ENCODE measurements at places on chromosomes 7 and 10.

DNA sequence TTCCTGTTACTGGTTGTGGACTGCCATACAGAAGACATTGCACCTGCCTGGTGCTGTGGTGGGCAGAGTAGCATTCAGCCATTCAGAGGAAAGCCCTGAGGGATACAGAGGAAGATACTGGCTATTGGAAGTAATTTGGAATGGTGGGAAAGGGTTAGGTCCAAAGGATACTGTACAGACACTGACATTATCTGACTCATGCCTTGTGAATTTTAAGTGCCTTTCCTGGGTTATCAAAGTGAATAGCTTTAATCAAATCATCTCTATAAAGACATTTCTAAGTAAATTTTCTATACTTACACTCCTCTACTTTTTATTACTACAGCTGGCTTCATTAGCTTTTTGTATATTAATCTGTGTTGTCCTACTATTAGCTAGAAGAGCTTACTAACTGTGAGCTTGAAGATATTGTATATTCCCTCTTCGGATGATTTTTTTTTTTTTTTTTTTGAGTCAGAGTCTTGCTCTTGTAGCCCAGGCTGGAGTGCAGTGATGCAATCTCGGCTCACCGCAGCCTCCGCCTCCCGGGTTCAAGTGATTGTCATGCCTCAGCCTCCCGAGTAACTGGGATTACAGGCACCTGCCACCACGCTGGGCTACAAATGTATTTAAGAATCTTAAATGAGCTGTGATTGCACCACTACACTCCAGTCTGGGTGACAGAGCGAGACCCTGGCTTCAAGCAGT, 186.5 kb downstream of the ADK start:
- DNase-seq = no peak

GRCh38 chr7:109639561-109639960, 1069.9 kb downstream of the DNAJB9 start:
- no peak for DNase-seq

- no peak for DNase-seq
Measured at GRCh38 chr10:117938104-117938503, 108.6 kb downstream of the RAB11FIP2 start.

- no peak for DNase-seq
Measured at GRCh38 chr7:19362099-19362498, 216.9 kb upstream of the FERD3L start.

DNA sequence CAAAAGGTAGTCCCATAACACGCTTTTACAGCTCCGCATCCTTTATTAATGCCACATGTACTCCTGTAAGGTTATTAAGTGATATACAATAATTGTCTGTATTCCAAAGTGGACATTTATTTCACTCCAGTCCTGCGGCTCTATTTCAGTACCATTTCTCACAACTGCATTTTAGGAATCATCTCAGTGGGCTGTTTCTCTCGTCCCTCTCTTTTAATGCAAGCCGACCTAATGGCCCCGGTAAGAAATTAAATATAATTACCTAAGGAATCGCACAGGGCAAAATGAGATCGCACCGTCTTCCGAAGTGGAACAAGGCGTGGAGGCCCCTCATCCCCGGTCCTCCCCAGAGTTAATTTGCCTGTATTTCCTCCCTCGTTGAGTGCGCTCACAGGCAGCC, 216.5 kb downstream of the RAB11FIP2 start:
- DNase-seq = no peak

DNA sequence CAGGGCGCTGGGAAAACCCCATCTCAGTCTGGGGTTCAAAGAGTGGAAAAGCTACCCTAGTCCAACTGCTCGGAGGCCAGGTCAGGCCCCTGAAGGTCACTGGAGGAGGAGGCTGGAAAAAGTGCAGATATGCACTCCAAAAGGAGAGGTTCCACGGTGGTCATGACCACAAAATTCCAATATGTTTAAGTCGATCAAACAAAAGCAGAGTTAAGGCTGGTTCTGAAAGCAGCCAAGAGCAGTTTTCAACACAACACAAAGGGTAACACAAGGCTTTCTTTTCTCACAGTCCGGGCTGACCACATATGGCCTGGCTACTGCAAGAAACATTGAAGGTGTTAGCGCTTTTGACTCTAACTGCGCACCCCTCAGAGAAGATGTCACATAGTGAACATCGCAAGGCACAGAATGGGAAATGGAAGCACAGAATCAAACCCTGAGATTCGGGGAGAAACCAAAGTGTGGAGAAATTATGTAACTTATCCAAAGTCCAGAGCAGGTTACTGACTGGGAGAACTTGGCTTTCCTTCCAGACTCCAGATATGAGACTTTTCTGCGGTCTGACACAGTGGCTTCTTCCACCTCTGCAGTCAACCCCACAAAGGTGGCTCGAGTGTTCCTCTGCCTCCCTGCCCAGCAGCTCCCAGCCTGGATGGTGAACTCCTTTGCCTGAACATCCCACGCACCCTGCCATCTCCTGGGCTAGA, 1.3 kb upstream of the GRB10 start:
- no peak for DNase-seq

GRCh38 chr7:16753932-16754855, 639 bp downstream of the TSPAN13 start:
- no peak for DNase-seq

- DNase-seq = no peak
Measured at GRCh38 chr7:18400726-18401125, 94.8 kb upstream of the HDAC9 start.

DNA sequence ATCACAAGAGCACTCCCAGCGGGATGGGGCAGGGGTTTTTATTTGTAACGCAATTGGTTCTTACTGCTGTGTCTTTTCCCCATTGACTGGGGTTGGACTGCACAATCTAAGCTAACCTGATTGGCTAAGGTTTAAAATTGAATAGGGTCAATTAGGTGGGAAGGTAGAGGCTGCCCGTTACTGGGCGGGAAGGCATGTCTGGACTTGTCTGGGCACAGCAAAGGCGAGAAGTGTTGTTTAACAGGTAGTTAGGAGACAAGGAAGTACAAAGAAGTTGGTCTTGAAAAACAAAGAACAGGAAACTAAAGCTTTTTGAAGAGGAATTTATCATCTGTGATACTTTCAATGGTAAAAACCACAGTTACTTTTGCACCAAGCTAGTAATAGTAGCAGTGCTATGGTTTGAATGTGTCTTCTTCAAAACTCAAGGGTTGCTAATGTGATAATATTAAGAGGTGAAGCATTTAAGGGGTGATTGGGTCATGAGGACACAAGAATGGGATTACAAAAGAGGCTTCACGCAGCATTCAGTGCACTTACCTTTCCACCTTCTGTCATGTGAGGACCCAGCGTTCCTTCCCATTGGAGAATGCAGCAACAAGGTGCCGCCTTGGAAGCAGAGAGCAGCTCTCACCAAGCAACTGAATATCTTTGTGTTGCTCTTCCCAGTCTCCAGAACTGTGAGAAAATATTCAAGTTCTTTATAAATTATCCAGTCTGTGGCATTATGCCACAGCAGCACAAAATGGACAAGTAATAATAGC, 875.5 kb upstream of the SORCS1 start:
- DNase-seq = no peak

GRCh38 chr7:87561102-87561501, 39.6 kb downstream of the ABCB1 start:
- no peak for DNase-seq

DNA sequence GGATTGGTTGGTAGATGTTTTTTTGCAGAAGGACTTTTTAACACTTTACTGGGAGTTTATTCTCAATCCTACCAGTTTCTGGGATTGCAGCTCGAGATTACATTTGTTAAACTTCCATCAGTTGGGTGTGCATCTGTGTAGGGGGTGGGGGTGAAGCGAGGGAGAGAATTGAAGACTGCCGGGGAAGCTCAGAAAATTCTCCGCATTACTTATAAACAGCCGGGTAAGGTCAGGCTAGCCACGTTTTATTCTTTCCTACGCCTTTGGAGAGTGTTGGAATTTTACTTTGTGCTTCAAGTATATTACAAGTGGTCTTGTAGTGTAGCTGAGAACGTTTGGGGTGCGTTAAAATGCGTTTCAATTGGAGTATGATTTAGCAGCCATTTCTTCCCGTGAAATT, 1.1 kb downstream of the PALS2 start:
- DNase-seq = no peak

DNA sequence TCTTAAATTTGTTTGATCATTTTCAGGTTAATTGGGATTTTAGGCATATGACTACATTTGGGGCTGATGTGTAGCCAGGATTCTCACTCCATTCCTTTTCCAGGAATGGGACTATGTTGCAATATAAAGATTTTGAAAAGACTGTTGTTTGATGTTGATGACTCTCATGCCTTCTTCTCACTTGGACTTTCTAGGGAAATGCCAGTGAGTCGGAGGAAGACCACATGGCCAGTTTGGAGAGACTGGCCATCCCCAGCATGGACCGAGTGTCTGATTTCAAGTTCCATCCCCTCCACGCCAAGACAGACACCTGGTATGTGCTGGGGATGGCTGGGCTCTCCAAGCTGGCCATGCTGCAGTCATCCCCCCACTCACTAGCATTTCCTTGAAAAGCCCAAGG, 5.5 kb downstream of the IGFBP3 start:
- no peak for DNase-seq

DNA sequence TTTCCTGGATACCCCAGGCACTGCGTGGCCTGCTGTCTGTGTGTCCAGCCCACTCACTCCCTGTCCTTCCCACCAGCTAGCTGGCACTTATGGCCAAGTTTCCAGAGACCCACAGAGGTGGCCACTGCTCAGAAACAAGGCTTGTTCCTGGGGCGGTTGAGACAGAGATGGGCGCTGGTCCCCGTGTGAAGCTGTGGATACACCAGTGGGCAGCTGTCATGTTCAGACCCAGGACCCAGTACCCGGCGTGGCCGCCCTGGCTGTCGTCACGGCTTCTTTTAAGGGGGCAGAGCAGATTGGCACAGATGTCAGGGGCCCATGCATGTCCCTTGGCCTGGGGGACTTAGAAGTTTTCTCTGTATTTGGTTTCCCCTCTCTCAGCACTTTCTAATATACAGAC, 36.3 kb downstream of the FOXL3 start:
- no peak for DNase-seq

DNA sequence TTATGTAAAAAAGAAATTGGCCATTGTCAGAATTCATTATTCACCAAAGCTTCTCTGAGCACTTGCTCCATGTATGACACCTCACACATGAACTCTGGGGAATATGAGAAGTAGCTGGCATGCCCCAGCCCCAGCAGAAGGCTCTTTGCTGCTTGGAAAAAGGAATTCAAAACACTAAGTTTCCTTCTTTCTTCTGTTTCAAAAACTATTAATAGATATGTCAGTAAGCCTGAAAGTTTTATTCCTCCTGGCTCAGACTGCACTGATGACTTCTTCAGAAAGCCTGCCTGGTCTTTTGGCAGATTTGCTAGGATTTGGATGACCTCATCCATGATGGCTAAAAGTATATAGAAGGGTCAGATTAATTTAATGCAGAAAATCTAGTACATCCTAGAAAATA, 511.0 kb downstream of the GFRA1 start:
- DNase-seq = no peak

DNA sequence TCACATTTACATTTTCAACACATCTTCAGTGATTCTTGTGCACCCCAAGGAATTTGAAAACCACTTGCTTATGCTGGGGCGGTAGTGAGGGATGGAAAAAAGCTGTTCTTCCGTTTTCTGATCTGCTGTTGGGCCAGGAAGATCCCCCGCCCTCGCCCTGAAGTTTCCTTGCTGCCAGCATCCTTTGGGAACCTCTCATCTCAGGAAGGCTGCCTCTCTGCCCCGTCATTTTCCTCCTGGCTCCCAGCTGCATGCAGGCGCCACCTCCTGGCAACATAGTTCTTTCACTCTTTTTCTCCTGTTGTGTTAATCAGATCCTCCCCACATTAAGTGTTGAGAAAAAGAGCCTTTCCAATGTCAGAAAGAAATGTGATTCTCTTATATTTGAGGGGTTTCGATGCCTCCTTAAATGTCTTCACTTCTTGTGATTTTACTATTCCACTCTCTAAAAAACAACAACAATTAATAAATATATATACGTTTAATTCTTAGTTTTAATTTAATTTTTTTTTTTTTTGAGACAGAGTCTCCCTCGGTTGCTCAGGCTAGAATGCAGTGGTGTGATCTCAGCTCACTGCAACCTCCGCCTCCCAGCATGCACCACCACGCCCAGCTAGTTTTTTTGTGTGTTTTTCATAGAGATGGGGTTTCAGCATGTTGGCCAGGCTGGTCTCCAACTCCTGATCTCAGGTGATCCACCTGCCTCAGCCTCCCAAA, 122.9 kb downstream of the RALA start:
- DNase-seq = peak; percentile 63
